ENCODE measurements at places on chromosomes 3 and 15.

GRCh38 chr3:12275974-12276650 lies 12.8 kb upstream of the PPARG start:
- DNase-seq = no peak

GRCh38 chr3:24154013-24154695 lies 209.1 kb downstream of the NR1D2 start:
- no peak for DNase-seq

DNA sequence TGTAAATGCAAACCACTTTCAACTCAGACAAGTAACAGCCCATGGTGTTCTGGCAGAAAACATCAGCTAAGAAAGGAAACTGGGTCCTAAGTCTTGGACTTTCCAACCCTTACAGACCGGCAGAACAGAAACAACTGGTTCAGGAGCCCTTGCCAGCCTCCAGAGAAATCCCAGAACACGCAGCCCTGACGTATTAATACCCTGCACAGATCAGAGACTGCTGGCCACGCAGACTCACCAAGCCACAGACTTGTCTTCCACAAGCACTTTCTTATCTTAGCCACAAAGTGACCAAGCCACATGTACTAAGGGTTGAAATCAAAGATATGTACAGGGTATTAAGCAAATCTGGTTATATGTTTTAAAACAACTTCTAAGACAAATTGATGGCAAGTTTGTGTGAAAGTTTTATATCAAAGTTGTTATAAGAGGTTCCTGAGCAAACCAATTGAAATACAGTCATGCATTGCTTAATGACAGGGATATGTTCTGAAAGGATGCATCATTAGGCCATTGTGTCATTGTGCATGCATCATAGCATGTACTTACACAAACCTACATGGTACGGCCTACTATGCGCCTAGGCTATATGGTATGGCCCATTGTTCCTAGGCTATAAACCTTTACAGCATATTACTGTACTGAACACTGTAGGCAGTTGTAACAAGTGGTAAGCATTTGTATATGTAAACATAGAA lies 36.8 kb downstream of the BTD start:
- no peak for DNase-seq

- no peak for DNase-seq
These were observed 45.0 kb downstream of the EEFSEC start for GRCh38 chr3:128198313-128198712.

- no peak for DNase-seq
These were observed 27.9 kb downstream of the ETV5 start for GRCh38 chr3:186080849-186081438.

- DNase-seq = no peak
These were observed 44.1 kb downstream of the CTXND1 start for GRCh38 chr15:80207887-80208286.

DNA sequence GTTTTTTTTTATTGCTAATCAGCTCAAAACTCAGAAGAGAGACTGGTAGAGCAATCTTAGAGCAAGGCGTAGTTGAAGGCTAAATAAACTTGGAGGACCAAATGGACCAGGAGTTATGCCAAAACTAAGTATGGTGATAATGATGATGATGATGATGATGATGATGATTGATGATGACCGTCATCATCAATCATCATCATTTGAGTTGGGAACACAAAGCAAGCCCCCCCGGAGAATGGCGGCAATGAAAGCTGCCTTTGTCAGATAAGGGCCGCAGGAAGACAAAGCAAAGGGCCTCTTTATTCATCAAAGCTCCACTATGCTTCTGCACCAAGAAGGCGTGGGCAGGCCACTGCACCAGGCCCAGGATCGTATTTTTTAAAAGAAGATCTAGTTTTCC lies 82.1 kb upstream of the RAD18 start:
- DNase-seq = no peak

DNA sequence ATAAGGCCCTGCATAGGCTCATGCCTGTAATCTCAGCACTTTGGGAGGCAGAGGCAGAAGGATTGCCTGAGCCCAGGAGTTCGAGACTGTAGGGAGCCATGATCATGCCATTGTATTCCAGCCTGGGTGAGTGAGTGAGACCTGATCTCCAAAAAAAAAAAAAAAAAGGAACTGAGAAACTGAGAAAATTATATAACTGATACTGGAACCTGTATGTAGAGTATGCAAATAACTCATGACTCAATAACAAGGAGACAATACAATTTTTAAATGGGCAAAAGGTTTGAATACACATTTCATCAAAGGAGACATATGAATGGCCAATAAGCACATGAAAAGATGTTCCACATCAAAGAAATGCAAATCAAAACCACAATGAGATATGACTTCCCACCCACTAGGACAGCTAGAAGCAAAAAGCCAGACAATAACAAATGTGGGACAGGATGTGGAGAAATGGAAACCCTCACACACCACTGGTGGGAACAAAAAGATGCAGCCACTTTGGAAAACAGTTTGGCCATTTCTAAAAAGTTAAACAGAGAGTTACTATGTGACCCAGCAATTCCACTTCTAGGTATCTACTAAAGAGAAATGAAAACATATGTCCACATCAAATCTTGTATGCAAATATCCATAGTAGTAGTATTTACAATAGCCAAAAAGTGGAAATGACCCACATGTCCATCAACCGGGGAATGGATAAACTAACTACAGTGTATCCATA lies 70.7 kb downstream of the IQSEC1 start:
- no peak for DNase-seq

DNA sequence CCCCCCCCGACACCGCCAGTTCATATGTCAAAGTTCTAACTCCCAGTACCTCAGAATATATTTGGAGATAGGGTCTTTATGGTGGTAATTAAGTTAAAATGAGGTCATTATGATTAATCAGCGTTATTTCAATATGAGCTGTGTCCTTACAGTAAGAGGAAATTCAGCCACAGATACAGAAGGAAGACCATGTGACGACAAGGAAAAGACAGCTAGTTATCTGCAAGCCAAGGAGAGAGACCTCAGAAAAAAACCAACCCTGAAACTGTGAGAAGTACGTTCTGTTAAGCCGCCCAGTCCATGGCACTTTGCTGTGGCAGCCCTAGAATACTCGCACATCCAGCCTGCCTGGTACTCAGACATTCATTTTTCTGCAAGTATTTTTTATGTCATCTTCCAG lies 62.3 kb upstream of the ARL8B start:
- DNase-seq = no peak

GRCh38 chr3:62439176-62439813 lies 65.9 kb upstream of the FEZF2 start:
- DNase-seq = no peak

- DNase-seq = no peak
These were observed 143.4 kb downstream of the EEFSEC start for GRCh38 chr3:128296469-128297251.

- DNase-seq = no peak
These were observed 2.7 kb downstream of the SV2B start for GRCh38 chr15:91102546-91103330.

DNA sequence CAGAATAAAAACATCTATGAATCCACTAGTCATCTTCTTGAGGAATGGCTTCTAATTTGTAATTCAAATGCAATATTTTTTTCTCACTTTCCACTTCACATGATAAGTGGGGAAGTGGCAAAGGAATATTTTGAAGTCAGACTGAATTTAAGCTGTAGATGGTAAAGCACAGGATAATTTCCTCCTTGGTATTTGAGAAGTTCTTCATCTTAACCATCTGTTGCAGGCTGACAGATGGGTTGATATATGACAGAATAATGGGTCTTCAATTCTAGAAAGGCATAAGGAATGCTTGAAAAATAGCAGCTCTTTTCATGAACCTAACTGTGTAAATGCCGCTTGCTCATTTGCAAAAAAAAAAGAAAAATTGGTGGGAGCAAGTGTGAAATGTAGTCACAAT lies 66.5 kb upstream of the SNTN start:
- DNase-seq = no peak

DNA sequence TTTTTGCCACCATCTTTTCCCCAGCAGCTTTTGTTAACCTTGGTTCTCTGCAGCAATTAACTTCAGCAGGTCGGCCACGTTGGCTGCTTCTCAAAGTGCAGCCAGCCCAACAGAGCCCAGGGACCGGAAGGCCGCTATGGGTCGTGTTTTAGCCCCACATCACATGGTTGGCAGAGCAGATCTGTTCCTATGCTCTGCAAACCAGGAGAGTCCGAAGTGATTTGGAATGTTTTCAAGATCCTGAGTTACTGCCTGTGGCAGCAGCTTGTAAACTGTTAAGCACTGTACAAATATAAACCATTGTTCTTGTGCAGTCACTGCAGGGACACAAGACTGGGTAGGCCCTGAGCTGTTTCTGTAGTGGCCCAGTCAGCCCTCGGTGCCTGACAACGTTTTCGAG lies 69.6 kb upstream of the MYZAP start:
- DNase-seq = no peak
